Activated CD4-positive, alpha-beta memory T cell treated with anti-CD3 and anti-CD28 coated beads, Interleukin-2, amount 10 ng/mL, durations not matched to agents 7 days and 5 days (primary cell): ENCODE measurements at places on chromosomes 2 and 18. TPM values are rescaled to one million over a fixed set of nuclear protein-coding genes. Genes with fewer than 3 reads are reported as not detected.

DNA sequence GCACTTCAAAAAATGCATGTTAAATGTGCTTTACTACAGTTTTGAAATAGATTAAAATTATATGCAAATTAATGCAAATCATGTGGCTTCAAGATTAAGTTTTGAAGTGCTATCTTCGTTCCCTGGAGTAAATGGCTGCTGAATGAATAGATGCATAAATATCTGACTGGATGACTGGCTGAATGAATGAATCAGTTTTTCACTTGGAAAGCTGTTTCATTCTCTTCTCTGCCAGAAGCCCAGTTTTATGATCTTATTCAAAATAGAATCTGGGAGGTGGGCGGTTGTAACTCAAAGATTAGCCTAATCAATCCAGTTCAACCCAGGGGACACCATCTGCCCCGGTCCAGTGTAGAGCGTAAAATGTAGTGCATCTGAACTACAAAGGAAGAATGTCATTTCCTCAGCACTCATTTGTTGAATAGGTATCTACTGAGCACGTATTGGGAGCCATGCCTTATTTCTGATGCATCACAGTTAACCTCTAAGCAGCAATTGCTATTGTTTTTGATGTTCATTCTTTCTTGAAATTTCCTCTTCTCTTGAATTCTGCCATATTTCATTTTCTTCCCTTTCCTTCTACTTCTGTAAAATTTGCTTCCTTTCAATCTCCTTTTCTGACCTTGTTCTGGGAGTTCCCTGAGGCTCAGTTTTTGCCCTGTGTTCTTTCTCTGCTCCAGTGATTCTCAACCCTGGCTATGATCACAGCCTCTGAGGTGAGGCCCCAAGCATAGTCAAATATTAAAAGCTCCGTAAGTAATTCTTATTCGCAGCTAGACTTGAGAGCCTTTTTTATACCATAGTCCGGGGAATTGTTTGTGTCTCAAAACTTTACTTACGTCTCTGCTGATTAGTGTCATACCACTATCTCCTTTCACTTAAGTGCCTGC, 282.7 kb downstream of the PARD3B start:
- H3K4me1 ChIP-seq: no peaks in the 10 kb centered on the region
- H3K27me3 ChIP-seq: peaks cover 10% of the 10 kb centered on the region
- H3K36me3 ChIP-seq: no peaks in the 10 kb centered on the region
- H3K4me3 ChIP-seq: no peak overlapping the region

DNA sequence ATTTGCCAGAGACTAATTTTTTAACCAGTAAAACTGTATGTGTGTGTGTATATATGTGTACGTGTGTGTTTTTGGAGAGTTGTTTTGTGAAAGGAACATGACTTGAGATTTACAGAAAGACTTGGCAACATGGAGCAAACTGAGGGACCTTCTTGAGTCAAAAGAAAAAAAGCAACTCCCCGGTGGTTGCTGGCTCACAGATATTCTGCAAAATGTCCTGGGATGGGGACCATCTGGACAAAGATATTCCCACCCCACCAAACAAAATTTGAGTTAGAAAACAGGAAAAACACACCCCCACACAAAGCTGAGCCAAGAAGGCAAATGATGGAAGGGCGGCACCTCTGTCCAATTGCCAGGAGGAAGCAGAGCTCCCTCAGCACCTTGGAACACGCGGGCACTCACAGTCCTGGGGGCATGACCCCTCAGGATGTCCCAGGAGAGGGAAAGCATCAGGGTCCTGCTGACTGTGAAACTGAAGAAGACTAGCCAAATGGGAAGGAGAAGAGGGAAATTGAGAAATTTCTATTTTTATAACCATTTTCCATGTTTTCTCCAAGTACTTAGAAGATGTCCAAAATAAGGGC, 290.2 kb upstream of the ACVR2A start:
- H3K4me1 ChIP-seq: peaks cover 5% of the 10 kb centered on the region
- no peak overlapping the region for H3K27ac ChIP-seq
- no peaks in the 10 kb centered on the region for H3K27me3 ChIP-seq
- no peak overlapping the region for H3K4me3 ChIP-seq
- peaks cover 3% of the 10 kb centered on the region for H3K36me3 ChIP-seq
- no peak for DNase-seq

RHOB gene
- total RNA-seq: 14.4 TPM

GRB14 gene
- total RNA-seq: not detected

CFAP65 gene
- total RNA-seq: not detected
